Thymus (tissue), 14 donors: ENCODE measurements at places on chromosomes 7 and 10.

DNA sequence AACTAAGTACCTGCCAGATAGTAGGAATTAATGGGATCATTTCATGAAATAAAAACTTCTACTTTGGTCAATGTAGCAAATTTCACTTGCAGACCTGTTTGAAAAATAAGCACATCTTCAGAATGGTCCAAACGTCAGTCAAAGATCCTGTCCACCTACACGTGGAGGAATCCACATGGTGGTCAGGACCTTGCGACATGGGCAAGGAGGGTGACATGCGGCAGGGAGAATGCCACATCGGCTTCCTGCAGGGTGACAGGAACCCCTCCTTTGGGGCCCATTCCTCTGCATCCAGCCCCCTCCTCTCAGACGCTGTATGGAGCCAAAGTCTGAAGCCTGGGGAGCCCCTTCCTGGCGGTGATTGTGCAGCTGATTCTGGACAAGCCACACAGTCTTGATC lies 95.5 kb upstream of the MGMT start:
- DNase-seq: no peak

DNA sequence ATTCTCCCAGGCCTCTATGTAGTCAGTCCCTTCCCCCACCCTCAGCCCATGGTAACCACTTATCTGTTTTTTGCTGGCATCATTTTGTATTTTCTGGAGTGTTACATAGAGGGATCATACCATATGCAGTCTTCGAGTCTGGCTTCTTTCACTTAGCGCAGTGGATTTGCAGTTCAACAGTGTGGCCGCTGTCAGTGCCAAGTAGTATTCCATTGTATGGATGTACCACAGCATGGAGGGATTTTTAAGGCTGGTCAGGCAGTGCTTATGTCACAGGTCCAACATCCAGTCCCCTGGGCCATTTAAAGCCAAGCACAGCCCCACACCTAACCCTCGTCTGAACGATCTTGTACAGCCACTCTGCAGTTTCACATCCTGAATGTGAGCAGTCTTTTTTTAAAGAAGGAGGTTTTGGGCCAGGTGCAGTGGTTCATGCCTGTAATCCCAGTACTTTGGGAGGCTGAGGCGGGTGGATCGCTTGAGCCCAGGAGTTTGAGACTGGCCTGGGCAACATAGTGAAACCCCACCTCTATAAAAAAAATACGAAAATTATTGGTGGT lies 121.8 kb downstream of the CUX1 start:
- DNase-seq: no peak

- no peak for DNase-seq
These were observed 74.8 kb upstream of the HDAC9 start for GRCh38 chr7:18420748-18421147.

DNA sequence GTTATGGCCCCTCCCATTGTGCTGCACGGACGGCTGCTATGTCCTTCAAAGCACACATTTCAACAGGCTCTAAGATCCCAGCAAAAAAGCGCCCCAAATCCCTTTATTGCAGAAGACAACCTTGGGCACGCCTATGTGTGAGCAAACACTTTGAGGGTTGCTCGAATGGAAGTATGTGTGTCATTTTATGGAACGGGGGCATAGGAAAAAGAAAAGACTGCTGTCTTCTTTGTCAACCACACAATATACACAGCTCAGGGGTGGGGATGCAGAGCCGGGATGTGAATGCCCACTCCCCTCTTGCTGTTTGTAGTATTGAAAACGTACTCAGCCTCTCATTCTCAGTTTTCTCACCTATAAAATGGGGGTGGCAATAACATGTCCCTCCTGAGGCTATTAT lies 32.0 kb downstream of the C10orf53 start:
- DNase-seq: no peak

DNA sequence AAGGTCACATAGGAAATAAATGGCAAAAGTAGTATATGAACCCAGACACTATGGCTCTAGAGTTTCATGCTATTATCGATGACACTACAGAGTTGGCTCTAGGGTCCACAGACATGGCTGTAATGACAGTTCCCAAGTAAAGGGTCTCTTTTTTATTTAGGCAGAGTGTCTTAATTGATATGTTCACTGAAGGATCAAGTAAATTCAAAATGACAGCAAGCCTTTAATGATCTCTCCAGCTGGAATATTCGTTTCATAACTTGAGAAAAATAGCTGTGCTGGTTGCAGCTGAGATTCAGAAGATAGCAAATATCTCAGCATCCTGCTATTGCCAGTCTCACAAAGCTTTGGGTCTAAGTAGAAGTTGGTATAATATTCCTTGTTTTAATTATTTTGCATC lies 333.6 kb upstream of the MAGI2 start:
- DNase-seq: no peak

GRCh38 chr7:28018446-28018845 lies 162.1 kb downstream of the JAZF1 start:
- no peak for DNase-seq

GRCh38 chr7:48004638-48005037 lies 24.3 kb downstream of the SUN3 start:
- DNase-seq: no peak

DNA sequence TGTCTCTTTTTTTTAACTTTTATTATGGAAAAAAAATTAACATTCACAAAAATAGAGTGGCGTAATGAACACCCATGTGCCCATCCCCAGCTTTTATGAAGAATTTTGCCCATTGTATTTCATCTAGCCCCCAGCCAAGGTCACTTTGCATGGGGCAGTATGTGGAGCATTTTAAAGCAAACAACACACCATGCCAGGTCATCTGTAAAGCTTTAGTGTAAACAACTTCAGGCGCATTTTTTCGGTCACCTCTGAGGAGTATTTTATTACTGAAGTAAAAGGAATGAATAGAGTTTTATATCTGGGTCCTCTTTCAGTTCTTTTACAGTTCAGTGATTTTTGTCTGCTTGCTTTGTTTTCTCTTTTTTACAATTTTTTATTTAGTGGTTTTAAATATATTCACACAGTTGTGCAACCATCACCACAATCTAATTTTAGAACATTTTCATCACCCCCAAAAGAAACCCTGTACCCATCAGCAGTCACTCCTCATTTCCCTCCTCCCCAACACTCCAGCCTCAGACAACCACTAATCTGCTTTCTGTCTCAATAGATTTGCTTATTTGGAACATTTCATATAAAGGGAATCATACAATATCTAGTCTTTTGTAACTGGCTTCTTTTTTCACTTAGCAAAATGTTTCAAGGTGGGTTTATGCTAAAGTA lies 87.9 kb downstream of the SLC37A3 start:
- no peak for DNase-seq

- no peak for DNase-seq
These were observed 156.2 kb upstream of the MGMT start for GRCh38 chr10:129310881-129311280.

GRCh38 chr7:41788556-41788955 lies 85.7 kb upstream of the INHBA start:
- no peak for DNase-seq

DNA sequence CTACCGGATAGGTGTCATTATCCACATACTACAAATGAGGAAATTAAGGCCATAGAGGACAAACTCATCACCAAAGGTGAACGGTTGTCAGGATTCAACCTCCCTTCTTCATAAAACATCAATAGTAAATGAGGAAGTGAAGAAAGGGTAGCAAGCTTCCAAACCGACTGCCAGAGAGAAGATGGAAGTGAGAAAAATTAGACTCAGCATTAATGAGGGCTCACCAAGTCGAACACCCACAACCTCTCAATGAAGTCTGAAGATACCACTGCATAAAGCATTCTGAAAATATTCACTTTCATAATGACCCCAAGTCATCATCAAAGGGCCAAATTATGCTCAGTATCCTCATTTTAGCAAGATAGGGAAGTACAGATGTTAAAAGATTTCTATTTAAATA lies 29.6 kb downstream of the ABCB4 start:
- DNase-seq: no peak

GRCh38 chr10:6406220-6407033 lies 173.6 kb downstream of the PRKCQ start:
- DNase-seq: no peak

DNA sequence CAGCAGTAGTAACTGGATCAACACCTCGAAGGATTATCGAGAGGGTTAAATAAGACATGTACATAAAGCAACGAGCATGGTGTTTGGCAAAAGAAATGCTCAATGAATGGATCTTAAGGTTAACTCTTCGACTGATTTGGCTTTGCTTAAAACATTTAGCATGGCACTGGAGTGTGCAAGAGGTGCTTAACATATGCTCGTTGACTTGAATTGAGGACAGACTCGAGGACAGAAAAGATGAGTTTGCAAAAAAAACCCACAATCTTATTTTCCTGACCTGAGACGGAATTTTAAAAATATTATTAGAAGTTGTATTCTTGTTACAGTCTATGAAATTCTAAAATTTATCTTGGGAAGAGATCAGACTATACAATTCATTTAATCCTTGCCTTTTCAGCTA lies 49.4 kb upstream of the ST8SIA6 start:
- no peak for DNase-seq

GRCh38 chr10:98790817-98791216 lies 344.1 kb upstream of the HPS1 start:
- no peak for DNase-seq

DNA sequence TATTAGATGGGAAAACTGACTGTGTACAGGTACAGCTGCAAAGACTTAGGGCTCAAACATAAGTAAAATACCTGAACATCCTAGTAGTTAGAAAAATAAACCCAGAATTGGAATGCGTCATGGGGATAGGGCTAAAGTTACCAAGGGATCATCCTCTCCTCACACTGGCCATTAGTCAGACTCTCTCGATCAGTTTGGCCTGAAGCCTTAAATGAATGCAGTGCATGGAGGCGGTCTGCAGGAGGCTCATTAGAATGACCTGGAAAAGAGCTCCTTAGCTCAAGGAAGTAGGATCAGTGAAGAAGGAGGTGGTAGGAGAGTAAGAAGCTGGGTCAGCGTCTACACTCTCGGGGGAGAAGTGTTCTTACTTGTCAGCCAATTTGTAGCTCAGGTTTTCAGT lies 35.3 kb downstream of the DENND2A start:
- DNase-seq: no peak
